Activated T-cell treated with anti-CD3 and anti-CD28 coated beads, Interleukin-2, amount 50 U/mL, for 72 hours (primary cell): ENCODE measurements at places on chromosomes 7 and 10. TPM values are rescaled to one million over a fixed set of nuclear protein-coding genes. Genes with fewer than 3 reads are reported as not detected.

DNA sequence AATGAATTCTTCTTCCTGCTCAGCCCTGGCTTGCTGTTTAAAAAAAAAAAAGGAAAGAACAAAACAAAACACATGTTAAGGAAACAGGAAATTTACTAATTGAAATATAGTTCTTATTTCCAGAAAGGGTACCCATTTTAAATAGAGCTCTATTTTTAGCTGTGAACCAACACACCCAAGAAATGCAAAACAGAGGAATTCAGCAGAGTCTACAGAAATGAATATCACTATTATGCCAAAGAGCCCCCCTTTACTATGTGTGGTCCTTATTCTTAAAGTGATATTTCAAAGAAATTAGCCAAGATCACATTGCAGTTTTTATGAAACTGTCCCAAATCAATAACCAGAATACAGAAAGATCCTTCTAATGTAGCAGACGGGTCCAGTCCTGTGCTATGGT is 53.7 kb downstream of the CCDC6 start:
- DNase-seq: no peak

The ZCCHC24 gene
- total RNA-seq: 1.7 TPM

The COL28A1 gene
- total RNA-seq: 0.29 TPM

DNA sequence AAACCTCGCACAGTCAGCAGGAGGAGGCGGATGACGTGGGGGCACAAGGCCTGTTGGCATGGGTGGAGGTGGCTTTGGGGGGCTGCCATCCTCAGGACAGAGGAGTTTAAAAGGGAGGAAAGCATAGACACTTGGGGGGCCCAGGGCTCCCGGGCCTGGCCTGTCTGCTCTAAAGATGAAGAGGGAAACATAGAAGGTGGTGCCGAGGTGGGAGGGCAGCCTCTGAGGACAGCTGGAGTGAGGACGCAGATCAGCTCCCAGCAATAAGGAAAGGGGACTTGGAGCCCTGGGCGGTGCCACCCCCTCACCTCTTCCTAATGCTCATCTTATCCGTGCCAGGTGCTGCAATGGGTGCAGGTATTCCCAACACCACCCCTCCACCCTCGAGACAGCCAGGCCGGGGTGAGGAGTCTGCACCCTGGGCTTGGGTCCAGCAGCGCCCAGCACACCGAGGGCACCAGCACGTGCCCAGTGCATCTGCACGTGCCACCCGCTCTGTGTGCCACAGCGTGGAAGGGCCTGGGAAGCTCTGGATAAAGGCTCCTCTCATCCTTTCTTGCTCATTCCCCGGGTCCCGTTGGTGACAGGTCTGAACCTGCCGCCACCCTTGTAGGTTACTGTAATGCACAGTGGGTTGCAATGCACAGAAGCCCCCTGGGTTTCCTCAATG is 566.0 kb upstream of the FOXK1 start:
- no peak for DNase-seq

- no peak for DNase-seq
These were observed 56.4 kb downstream of the STEAP1B start for GRCh38 chr7:22443370-22444180.

The NEUROG3 gene
- 0.39 TPM for total RNA-seq

DNA sequence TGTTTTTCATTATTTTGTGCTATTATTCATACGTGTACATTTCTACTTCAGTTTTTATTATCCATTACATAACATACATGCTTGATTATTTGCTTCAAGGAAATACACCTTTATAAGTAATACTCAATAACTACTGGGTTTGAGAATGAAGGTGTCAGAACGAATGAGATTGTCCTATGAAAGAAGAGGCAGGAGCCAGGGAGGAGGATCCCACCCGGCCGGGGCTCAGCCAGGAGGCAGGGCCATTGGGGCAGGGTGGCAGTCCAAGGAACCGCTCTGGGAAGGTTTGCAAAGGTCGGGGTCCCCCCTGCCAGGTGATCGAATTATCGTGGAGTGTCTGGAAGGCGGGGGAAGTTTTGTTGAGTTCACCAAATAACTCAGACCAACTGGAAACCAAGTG is 9.1 kb downstream of the TRIM56 start:
- no peak for DNase-seq

- no peak for DNase-seq
These were observed 483.2 kb downstream of the ADRA2A start for GRCh38 chr10:111560027-111560426.

DNA sequence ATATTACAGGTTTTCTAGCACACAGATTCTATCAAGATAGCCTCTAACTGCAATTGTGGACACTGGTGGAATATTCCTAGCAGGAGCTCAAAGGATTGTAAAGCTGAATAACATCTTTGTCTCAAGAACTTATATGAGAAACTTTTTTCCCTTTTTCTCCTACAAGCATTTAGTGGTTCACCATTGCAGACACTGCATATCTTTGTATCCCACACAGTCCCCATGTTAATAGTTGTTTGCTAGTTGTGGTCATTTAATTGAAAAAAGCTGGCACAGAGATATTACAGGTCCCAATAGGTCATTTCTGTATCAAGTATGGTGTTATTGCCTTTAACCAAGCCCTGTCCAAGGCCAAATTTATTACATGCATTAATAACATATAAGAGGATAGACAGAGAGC is 226.2 kb upstream of the TCF7L2 start:
- DNase-seq: no peak

The CPXM2 gene
- total RNA-seq: not detected

DNA sequence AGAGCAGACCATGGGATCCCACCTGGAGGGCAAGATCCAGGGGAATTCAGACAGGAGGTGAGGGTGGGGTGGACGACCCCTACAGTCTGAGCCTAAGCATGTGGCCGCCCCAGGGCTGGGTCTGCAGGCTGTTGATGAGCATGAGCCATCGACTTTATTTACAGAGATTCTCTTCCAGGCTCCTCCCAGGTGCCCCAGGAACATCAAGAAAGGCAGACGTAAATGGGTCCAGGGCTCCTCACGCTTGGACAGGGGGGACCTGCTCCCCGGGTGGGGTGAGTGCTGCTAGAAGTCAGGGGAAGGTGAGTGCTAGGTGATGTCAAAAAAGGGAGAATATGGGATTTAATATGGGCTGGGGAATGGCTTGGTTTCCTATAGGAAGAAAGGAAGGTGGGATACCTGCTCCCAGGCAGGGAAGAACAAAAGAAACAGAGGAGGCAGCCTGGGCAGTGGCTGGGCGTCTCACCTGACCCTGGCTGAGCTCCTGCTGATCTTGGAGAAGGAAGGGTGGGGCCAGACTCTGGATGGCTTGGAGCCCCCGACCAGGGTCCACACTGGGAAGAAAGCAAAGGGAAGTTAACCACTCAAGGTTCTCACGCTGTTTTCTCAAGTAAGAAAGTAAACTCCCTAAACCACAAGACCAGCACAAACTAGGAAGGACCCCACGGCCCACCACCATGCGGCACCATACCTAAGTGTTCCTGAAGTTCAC is 162.1 kb upstream of the SHH start:
- no peak for DNase-seq

The ACSL5 gene
- 49.5 TPM for total RNA-seq

The LDB3 gene
- 0.14 TPM for total RNA-seq

The NME8 gene
- not detected for total RNA-seq

The TEX36 gene
- total RNA-seq: not detected

DNA sequence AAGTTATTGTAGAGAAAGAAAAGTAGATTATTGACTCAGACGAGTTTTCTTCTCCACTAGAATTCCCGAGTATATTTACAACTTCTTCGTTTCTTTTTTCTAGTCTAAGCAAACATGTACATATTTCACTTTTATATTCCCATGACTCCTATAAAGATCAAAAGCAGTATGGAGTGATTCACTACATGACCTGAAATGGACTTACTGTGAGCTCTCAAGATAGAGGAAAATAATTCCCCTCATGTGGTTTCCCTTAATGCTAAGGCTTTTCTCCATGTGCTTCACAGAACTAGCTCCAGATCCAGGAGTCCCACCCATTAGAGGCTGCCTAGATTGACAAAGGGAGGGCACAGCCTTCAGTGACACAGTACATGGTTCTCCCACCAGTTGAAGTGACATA is 823.1 kb upstream of the LRRTM3 start:
- no peak for DNase-seq

GRCh38 chr7:36021367-36021766 is 131.7 kb upstream of the EEPD1 start:
- peak; percentile 23 for DNase-seq

DNA sequence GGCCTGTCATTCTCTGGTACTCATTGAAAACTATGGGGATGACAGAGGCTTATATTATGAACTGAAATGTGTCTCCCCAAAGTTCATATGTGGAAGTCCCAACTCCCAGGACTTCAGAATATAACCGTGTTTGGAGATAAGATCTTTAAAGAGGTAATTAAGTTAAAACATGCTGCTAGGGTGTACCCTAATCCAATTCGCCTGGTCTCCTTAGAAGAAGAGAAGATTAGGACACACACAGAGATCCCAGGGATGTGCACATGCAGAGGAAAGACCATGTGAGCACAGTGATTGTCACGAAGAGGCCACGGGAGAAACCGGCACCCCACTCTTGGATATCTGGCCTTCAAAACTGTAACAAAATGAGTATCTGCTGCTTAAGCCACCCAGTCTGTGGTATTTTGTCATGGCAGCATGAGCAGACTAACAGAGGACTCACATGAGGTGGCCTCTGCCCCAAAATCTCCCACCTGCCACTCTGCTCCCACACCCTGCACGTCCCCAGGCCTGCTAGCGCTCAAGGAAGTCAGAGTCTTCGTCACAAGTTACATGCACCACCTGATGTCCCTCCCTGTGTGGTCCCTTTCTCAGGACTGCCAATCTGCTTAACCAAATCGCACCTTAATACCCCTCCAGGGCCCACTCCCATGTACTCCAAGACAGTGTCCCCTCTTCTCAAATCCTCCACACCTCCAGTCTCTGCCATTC is 26.8 kb downstream of the PLAC9 start:
- DNase-seq: no peak

The SPRN gene
- total RNA-seq: not detected
